Suppressor macrophage treated with lipopolysaccharide for 1 hour (primary cell): ENCODE measurements at places on chromosomes 12 and 14.

DNA sequence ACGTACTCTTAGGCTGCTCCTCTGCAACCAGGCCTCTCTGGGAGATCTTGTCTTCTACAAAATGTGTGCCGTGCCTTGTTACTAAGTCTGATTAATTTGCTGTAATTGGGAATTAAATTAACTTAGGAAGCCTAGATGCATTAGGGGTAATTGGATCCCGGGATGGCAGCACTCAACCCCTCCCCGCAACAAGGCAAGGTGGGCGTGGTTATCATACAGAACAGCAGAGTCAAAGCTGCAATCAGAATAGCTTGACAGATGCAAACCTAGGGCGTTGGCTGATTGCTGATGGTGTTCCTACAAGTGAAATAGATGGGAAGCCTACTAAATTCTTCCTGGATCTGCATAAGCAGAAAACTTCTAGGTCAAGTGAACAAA is 34.5 kb upstream of the NFYB start:
- no peak for DNase-seq

DNA sequence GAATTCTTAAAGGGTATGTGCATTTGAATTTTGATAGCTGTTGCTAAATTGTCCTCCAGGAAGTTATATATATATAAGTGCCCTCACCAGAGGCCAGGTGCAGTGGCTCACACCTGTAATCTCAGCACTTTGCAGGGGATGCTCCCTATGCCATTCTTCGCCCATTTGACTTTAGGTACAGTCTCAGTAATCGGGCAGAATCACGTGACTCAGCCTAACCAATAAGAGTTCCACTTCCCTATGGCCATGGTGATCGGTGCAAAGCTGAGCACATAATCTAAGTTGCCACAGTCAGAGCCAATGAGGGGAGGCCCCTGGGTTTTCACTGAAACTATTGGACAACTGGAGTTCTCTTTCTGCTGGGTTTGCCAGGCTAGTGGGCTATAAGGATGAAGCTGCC is 274.6 kb upstream of the TBX3 start:
- DNase-seq, result no peak

GRCh38 chr12:60926256-60926655 is 1330.4 kb downstream of the SLC16A7 start:
- DNase-seq, result no peak

GRCh38 chr12:57553343-57554202 is 3.7 kb downstream of the KIF5A start:
- no peak for DNase-seq
